Renal cortex interstitium (tissue), 15 donors: ENCODE measurements at places on chromosomes 12 and 14. TPM values are rescaled to one million over a fixed set of nuclear protein-coding genes. Genes with fewer than 3 reads are reported as not detected.

DNA sequence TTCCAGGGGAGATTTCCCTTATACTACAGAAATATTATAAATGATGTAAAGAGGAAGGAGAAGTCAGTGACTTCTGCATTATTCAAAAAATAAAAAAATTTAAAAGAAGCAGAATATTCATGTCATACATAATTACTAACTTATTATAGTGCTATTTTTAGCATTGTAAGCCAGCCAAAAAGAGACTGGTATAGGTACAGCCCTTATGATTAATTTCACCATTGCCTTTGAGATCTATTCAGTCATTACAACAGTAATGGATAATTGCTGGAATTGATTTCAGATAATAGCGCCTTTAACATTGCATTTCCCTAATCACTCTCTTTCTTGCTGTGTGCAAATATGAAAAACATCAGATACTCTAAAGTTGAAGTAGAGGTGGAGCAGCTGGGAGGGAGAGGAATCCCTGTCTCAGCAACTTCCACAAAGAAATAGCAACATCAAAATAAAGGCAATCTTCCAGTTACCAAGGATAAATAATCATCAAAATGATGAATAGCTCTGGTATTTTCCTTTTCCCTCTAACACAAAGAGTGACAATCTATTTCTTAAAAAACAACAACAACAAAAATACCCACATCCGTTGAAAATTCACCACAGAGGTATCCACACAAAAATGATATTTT lies 71.8 kb upstream of the OVCH1 start:
- DNase-seq: no peak

DNA sequence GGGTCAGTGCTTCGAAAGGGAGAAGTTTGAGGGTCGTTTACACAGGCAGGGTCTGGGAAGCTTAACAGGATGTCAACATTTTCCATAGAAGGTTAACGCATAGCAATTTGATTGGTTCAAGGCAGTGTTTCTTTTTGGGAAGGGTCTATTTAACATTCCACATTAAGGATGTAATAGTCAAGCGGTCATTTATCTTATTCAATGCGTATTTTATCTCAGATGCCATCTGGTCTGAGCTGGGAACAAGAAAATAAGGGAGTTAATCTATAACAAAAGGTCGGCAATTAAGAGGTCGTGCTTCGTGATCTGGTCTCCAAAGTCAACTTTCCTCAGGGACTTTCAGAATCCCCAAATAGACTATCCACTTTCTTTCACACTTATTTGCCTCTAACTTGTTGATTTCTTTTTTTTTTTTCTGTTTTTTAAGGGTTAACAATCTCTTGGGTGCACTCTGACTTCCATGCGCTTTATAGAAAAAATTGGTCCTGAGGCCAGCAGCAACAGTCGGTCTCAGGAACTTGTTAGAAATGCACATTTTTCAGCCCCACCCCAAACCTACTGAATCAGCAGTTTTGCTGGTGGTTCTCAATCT lies 550 bp upstream of the RESF1 start:
- DNase-seq: peak; percentile 12

The AQP2 gene
- 56.9 TPM for polyA plus RNA-seq

The B4GALNT3 gene
- 15.7 TPM for polyA plus RNA-seq

DNA sequence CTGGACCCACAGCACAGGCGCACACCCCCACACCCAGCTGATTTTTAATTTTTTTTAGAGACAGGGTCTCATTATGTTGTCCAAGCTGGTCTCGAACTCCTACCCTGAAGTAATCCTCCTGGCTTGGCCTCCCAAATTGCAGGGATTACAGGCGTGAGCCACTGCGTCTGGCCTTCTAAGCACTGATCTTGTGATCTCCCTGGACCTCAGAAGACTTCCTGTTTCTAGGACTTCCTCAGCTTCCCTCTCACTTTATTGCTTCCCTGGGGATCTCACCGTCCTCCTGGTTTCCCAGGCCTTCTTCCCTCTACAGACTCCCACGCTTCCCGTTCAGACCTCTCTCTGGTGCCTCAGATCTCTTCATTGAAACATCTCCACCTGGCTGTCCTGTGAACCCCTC lies 13.8 kb downstream of the ZNF839 start:
- DNase-seq: no peak

DNA sequence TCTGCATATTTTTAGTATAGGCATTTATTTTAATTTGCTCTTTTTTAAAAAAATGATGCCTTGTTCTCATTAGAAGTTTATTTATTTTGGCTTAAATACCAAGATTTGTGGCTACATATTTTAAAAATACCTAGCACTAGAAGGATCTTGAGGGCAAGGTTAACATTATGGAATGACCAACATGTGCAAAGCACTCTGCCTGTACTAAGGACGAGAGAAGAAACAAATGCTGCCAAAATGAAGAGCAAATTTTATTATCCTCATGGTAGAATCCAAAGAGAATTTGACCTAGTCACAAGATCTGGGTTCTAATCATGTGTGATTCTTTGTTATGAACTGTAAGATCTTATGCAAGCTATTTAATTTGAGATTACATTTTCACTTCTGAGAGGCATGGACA lies 2.8 kb downstream of the CAND1 start:
- no peak for DNase-seq

DNA sequence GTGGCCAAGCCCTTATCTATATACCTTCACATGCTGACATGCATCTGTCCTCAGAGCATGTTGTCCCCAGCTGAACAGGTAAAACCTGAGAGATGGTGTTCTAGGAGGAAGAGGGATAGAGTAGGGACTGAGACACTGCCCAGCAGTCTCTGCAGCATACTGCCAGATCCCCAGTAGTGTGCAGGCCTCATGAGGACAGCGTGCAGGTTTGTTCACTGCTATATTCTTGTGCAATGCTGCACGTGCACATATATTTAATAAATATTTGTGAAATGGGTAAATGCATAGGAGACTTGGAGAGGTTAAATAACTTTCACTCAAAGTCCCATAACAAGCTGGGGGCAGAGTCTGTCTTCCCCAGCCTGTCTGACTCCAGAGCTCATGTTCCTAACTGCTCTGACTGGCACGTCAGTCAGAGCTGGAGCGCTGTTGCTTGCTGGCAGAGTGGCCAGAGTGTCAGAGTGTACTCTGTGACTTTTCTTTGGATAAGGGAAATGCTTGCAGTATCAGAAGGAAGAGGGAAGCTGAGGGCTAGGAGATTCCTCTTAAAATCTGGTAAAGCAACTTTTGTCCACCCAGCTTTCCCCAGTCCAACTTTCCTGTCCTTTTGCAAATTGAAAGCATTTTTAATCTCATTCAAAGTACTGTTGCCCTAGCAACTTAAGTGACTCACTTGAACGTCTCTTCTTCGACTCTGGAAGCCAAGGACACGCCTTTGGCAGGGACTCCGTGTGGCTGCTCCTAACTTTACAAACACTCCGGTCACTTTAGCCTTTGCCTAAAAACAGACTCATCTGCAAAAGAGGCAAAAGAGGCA lies 14.9 kb upstream of the POLR3B start:
- no peak for DNase-seq
